ENCODE measurements at places on chromosomes 3 and 15.

DNA sequence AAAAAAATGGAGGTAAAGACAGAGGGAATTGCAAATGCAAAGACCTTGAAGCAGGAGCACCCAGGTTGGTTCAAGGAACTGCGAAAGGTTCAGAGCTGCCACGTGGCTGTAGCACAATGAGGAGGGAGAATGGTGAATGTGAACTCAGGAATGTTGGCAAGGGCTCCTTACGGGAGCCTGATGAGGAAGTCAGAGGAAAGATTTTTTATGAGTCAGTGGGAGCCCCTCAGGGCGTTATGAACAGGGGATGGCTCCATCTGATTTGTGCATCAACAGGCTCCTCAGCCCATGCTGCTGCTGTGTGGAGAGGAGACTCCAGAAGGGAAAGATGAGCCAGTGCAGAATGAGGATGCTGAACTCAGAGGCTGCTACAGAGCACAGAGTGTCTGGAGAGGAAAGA, 194.4 kb downstream of the ARRDC4 start:
- DNase-seq: no peak

DNA sequence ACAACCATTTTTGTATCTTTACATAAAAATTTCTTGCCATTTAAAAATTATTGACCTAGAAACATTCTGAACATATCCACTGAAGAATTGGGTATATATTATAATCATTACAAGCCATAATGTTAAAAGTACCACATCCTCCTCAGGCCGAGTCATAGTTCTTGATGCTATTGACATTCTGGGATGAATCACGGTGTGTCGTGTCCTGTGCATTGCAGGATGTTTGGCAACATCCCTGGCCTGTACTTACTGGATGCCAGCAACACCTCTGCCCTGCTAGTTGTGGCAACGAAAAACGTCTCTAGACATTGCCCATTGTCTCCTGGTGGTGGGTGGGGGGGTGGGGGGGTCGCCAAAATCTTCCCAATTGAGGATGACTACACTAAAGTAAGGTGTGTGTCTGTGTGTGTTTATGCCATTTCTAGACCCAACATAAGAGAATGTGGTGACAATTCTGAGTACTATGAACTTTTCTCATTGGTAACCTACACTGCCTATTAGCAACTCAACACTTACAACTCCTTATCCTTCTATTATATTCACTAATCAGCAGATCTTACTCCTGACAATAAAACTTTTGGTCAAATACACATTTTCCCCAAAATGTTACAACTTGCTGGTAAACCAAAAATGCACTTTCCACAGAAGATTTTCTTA, 471.6 kb downstream of the FOXP1 start:
- no peak for DNase-seq

DNA sequence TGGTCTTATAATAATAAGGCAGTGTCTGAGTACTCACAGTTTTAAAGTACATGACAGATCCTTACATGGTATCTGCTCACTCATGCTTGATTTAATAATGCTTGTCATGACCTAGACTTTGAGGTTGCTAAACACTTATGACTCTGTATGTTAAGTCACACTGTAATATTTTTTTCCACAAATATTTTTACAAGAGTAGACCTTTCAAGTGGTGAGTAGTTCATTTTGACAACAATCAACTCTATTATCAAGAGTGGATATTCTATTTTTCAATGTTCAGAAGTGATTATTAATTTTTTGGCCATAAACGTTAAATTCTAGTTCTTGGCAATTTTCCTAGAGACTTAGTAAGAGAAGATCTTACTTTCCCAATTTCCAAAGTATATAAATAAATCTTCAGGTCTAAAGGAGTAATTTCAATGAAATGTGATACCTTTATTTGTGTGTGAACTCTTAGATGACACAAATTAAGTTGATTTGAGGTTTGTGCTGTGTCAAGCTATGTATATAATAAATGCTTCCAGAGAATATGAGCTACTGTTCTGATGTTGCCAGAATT, 104.5 kb downstream of the NLGN1 start:
- DNase-seq: no peak

DNA sequence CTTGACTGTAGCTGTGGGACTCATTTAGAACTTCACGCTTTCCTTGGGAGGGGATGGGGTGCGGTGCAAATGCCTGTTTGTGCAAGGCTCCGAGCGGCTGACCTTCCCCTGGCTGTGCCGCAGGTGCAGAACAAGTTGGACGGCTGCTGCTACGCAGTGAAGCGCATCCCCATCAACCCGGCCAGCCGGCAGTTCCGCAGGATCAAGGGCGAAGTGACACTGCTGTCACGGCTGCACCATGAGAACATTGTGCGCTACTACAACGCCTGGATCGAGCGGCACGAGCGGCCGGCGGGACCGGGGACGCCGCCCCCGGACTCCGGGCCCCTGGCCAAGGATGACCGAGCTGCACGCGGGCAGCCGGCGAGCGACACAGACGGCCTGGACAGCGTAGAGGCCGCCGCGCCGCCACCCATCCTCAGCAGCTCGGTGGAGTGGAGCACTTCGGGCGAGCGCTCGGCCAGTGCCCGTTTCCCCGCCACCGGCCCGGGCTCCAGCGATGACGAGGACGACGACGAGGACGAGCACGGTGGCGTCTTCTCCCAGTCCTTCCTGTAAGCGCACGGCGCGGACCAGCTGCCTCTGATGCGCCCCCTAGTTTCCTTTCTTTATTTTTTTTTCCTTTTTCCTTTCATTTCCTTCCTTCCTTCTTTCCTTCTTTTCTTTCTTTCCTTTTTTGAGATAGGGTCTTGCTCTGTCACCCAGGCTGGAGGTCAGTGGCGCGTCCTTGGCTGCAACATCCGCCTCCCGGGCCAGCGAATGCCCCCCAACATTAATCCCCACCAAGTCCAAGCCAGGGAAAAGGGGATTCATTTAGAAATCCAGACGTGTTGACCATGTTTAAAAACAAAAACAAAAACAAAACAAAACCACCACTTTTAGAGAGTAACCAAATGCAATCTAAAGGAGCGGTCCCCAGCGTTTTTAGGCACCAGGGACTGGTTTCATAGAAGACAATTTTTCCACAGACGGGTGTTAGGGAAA, 42.7 kb downstream of the EIF2AK4 start:
- DNase-seq: no peak

DNA sequence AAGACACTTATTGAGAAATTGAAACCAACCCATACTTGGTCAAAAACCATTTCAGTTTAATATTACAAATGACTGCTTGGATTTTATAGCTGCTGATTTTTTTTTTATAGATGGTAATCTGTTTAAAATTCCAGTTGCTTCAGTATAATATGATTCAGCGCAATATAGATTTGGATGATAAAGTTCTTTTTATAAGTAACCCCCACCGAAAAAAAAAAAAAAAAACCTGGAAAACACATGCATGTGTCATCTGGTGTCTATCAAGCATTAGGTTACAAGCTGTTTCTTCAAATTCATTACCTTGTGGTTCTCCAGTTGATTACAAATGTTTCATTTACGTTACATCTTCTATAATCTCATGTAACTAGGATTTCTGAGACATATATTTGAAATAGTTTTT, 356.6 kb upstream of the ROBO2 start:
- DNase-seq: no peak

GRCh38 chr15:93479715-93480114, 390.7 kb upstream of the RGMA start:
- no peak for DNase-seq

- DNase-seq: no peak
Observed at GRCh38 chr3:175267121-175267531, 408.0 kb downstream of the NAALADL2 start.

- no peak for DNase-seq
Observed at GRCh38 chr15:101652786-101653430, 727 bp upstream of the TM2D3 start.

DNA sequence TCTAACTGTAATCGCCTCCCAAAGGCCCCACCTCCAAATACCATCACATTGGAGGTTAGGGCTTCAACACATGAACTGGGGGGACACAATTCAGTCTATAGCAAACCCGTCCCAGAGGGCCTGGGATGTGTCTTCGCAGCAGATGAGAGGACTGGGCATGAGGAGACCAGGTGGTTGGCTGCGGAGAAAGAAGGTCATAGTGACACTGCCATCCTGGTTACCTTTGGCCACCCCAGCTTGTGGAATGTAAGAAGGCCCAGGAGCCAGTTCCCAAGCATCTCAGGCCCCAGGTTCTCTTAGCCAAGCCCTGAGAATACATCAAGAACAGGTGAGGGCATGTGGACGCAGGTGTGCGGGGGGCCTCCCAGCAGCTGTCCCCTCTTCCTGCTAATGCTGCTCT, 6.4 kb upstream of the RARRES1 start:
- DNase-seq: no peak

- no peak for DNase-seq
Observed at GRCh38 chr3:177443469-177443868, 246.2 kb upstream of the TBL1XR1 start.

- no peak for DNase-seq
Observed at GRCh38 chr3:143716731-143717130, 131.5 kb downstream of the SLC9A9 start.

GRCh38 chr3:135812057-135812456, 153.5 kb upstream of the PPP2R3A start:
- no peak for DNase-seq

DNA sequence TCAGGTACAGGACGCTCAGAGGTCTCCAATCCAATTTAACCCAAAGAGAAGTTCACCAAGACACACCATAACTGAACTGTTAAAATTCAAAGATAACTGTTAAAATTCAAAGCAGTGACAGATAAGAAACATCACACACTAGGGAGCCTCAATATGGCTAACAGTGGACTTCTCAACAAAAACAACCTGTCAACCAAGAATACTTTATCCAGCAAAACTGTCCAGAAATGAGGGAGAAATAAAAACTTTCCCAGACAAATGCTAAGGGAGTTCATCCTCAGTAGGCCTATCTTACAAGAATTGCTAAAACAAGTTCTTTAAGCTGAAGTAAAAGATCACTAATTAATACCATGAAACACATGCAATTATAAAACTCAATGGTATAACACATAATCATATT, 36.3 kb upstream of the MYLK start:
- DNase-seq: no peak

- DNase-seq: no peak
Observed at GRCh38 chr3:36871379-36872126, 73.3 kb downstream of the TRANK1 start.

DNA sequence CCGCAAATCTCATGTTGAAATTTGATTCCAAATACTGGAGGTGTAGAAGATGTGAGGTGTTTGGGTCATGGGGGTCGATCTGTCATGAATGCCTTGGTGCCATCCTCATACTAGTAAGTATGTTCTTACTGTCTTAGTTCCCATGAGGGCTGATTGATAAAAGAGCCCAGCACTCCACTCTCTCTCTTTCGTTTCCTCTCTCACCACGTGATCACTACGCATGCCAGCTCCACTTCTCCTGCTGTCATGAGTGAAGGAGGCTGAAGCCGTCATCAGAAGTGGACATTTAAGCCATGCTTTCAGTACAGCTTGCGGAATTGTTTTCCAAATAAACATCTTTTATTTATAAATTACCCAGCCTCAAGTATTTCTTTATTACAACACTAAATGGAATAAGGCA, 6.1 kb downstream of the OR5H15 start:
- DNase-seq: no peak

DNA sequence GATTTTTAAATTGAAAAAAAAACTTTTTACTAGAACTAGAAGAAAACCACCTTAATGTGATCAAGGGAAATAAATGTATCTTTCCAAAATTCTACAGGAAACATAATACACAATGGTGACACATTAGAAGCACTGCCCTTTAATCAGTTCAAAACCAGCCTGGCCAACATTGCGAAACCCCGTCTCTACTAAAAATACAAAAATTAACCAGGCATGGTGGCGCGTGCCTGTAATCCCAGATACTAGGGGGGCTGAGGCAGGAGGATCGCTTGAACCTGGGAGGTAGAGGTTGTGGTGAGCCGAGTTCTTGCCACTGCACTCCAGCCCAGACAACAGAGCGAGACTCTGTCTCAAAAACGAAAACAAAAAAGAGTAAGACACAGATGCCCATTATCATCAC, 134.5 kb downstream of the TBC1D5 start:
- no peak for DNase-seq

DNA sequence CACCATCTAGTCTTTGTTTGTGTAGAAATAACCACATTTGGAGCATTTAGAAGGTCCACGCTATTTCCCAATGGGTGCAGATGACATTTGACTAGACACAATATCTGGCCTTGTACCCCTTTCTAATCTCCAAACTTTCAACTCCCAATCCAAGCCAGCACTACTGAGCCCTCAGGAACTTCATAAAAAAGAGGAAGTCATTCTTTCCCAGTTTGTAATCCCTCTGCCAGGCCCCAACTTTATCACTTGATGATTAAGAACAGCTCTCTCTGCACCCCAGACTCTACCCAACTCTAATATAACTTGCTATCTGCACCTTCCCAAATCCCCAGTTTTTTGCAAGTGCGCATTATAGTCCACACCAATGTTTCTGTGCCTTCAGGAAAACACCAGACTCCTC, 170.2 kb downstream of the KCNMB2 start:
- DNase-seq: no peak

DNA sequence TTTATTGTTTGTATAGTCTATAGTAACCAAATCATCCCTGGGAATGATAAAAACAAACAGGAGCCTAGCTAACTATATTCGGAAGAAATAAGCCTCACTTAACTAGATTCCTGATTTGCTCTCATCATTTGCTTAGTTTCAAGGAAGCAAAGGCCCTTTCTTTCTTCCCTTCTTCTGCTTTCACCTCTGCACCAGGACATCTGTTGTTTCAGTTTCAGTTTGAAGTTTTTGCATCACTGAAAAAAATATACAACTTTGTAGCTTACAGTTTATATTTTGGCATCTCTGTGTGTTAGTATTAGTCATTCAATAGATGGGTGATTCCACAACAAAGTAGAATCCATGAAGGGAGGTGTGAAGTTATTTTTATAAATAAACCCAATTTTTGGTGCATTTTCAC, 113.6 kb upstream of the SNTN start:
- DNase-seq: no peak

- no peak for DNase-seq
Observed at GRCh38 chr3:44568561-44568960, 13.6 kb downstream of the ZKSCAN7 start.

GRCh38 chr3:135806317-135806716, 159.2 kb upstream of the PPP2R3A start:
- DNase-seq: no peak

DNA sequence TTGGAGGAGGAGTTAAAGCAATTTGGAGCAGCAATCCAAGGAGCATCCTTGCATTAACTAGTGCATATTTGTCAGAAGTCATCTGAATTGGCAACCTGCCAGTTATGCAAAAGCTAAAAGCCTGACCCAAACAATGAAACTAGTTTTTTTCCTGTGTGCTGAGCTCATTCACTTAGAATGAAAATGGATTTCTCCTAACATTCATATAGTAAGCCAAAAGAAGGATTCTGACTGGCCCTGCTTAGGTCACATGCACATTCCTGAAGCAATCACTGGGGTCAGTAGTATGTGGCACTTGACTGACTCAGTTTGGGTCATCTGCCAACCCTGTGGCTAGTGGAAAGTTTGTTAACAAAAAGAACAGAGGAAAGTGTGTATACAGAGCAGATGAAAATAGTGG, 30.5 kb downstream of the OXSM start:
- no peak for DNase-seq

DNA sequence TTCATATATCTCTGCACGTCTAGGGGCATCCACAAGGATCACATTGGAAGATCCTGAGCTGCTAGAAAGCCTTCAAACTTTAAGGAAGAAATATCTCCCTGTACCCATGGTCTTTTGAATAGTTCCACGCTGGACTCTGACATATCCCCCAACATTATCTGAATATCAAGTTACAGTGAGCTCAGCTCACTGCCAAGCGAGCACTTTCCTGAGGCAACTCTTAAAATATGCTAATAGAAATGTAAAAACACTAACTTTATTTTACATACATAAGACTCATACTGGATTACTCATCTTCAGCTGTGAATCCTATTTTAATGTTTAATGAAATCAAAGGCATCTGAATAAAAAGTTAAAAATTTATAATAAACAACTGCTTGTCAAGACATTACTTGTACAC, 420.2 kb upstream of the CCDC54 start:
- no peak for DNase-seq

All from inflammatory macrophage (primary cell).